ENCODE measurements at places on chromosomes 12 and 14. TPM values are rescaled to one million over a fixed set of nuclear protein-coding genes. Genes with fewer than 3 reads are reported as not detected.

Gene TPPP2
- not detected for total RNA-seq

Gene BDKRB1
- not detected for total RNA-seq

Gene GALC
- total RNA-seq = 24.2 TPM

Gene HELB
- 3.2 TPM for total RNA-seq

Gene CDKN1B
- 67.2 TPM for total RNA-seq

Gene PTGR2
- 6.1 TPM for total RNA-seq

Gene NPAS3
- total RNA-seq = 0.69 TPM

Gene OAS3
- total RNA-seq = 15.3 TPM

Gene IRAK3
- total RNA-seq = 45.2 TPM

All from upper lobe of left lung (tissue), 6 donors.